ENCODE measurements at places on chromosomes 16 and 17.

- DNase-seq = no peak
Observed at GRCh38 chr16:12092544-12092921, 116.0 kb downstream of the SNX29 start.

- DNase-seq = no peak
Observed at GRCh38 chr16:27747946-27748345, 198.0 kb downstream of the KATNIP start.

DNA sequence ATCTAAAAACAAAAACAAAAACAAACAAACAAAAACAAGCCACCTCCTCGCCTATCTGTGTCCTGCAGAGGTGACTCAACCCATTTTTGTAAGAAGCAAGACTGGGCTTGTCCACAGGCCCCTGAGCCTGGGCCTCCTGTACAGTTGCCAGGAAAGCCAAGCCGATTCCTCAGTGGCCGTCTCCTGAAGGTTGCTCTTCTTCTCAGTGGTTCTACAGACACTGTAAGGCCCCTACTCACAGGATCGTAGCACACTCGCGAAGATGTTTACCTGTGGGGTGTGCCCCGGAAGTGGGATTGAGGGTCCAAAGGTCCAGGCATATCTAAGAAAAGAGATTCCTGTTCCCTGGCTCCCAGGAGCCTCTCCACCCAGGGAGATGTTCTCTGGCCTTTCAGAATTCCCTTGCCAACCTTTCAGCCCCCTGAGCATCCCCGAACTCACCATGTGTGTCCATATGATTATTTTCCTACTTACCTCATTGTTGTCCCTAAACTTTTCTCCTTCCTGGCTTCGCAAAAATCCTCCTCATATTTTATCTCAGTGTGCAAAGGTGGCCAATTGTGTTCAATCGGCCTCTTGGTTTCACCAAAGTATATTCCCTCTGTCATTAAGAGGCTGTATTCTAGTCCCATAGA is 7.5 kb upstream of the CES3 start:
- DNase-seq = no peak

DNA sequence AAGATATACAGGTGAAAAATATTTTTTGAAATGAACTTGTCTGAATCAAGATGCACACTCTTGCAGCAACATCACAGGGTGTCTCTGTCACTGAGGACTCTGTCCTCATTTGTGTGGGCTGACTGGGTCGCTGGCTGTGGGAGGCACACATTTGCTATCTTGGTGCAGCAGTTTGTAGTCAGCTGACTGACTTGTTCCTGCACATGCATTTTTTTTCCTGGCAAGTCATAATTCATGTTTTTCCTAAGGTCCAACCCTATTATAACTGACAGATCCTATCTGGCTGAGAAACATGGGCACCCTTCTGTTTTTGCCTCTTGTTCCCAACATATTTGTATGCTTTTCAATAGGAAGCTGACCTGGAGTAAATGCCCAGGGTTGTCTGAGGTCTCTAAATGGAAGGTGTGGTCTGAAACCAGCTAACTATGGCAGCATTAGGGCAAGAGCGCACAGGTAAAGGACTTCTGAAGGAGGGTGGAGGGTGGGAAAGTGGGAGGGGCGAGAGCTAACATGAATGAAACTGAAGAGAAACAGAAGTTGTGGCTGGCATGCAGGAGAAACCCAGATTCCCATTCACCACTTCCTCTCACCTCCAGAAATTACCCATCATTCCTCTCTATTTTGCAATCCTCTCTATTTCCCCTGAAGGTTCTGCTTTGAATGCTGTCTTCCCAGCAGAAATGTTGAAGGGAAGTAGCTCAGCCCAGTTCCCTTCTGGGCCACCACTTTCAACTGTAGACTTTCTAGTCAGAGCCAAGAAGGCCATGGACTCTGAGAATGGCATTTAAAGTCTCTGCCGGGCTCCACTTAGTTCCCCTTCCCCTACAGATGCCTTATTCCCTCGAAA is 166.1 kb downstream of the PRKCA start:
- DNase-seq = peak; percentile 43

GRCh38 chr17:56737421-56738161 is 96.1 kb downstream of the C17orf67 start:
- DNase-seq = no peak

- no peak for DNase-seq
Observed at GRCh38 chr17:2074919-2075318, 20.0 kb downstream of the HIC1 start.

DNA sequence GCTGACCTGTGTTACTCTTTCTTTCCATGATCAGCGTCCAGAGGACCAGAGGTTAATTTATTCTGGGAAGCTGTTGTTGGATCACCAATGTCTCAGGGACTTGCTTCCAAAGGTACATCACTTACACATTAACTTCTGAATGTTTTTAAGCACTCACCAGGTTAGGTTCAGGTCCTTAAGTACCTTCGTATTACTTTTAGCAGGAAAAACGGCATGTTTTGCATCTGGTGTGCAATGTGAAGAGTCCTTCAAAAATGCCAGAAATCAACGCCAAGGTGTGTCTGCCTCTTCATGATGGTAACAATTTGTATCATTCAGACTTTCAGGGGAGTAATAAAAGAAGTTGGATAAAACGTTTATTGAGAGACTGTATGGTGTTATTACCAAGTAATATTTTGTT is 3.3 kb downstream of the HERPUD1 start:
- DNase-seq = no peak

DNA sequence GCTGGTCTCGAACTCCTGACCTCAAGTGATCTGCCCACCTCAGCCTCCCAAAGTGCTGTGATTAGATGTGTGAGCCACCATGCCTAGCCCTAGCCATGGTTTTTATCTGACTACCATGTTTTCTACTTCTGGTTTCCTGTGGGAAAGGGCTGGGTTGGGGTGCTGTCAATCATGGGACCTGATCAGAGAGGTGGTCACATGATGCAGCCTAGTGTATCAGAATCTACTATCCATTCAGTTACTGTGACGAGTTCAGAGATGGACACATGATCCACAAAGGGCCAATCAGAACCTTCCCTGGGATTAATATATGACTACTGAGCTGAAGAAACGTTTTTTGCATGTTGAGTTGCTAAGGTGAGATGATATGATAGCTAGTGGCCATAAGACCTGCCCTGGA is 59.1 kb downstream of the ABCC6 start:
- DNase-seq = no peak

DNA sequence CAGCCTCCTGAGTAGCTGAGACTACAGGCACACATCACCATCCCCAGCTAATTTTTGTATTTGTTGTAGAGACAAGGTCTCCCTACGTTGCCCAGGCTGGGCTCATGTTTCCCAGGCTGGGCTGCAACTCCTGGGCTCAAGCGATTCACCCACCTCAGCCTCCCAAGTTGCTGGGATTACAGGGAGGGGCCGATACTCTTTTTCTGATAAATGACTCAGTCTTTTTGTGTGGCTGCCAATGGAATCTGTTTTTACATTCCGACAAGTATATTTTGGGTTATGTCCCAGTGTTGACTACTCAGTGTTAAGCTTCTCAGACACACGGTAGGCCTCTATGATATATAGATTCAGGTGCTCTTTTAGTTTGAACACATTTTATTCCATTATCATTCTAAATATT is 58.1 kb downstream of the SLFN11 start:
- DNase-seq = no peak
